ENCODE measurements at places on chromosomes 16 and 17. TPM values are rescaled to one million over a fixed set of nuclear protein-coding genes. Genes with fewer than 3 reads are reported as not detected.

DNA sequence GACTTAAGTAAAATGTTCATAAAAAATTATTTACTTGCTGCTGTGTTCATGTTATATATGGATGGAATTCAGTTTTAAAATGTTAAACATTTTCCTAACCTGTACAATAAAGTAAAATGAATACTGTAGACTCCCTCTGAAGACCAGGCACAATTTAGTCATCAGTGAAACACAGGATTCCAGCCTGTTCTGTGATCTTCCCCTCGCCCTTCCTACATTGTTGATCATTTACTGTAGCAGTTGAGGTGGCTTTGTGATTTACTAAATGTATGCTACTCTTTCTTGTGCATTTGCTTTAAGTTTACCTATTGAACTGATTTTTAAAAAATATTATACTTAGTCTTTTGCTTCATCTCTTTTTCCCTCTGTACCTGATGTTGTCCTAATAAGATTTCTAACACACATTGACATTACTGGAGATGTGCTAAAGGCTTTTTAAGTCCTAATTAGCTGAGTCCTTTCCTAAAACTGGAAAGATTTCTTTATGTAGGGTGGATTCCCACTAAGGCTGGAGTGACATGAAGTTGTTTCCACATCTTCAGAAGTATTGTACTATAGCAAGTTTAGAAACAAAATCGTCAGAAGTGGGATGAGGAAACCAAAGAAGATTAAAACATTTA, 38.1 kb downstream of the PHKB start:
- no peaks in the 10 kb centered on the region for H3K27me3 ChIP-seq
- H3K27ac ChIP-seq: no peak overlapping the region
- peaks cover 56% of the 10 kb centered on the region for H3K36me3 ChIP-seq
- no peak for DNase-seq

- no peaks in the 10 kb centered on the region for H3K4me1 ChIP-seq
- H3K36me3 ChIP-seq: no peaks in the 10 kb centered on the region
- no peak overlapping the region for H3K27ac ChIP-seq
- DNase-seq: no peak
Observed at GRCh38 chr16:10635365-10636021, 55.1 kb upstream of the EMP2 start.

- H3K4me3 ChIP-seq: no peak overlapping the region
- no peaks in the 10 kb centered on the region for H3K36me3 ChIP-seq
- H3K4me1 ChIP-seq: no peaks in the 10 kb centered on the region
- H3K27me3 ChIP-seq: peaks cover 9% of the 10 kb centered on the region
Observed at GRCh38 chr16:49928176-49929041, 72.5 kb upstream of the ZNF423 start.

Gene ZNF688
- 8.8 TPM for total RNA-seq

Gene SOST
- total RNA-seq: not detected

DNA sequence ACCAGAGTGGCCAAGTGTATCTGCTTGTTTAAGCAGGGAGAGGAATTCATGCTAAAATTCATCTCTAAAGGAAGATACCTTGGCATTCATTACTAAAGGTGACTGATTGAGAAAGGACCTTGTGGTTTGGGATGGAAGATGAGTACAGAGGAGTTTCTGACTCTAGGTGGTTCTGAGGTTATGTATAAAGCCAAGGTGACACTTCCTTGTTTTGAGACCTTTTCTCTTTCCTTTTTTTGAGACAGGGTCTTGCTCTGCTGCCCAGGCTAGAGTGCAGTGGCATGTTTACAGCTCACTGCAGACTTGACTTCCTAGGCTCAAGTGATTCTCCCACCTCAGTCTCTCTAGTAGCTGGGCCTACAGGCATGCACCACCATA, 9.1 kb downstream of the ABHD15 start:
- no peak overlapping the region for H3K4me3 ChIP-seq
- no peak for DNase-seq
- no peaks in the 10 kb centered on the region for H3K27me3 ChIP-seq
- no peak overlapping the region for H3K27ac ChIP-seq
- H3K4me1 ChIP-seq: peaks cover 18% of the 10 kb centered on the region
- peaks cover 16% of the 10 kb centered on the region for H3K36me3 ChIP-seq

DNA sequence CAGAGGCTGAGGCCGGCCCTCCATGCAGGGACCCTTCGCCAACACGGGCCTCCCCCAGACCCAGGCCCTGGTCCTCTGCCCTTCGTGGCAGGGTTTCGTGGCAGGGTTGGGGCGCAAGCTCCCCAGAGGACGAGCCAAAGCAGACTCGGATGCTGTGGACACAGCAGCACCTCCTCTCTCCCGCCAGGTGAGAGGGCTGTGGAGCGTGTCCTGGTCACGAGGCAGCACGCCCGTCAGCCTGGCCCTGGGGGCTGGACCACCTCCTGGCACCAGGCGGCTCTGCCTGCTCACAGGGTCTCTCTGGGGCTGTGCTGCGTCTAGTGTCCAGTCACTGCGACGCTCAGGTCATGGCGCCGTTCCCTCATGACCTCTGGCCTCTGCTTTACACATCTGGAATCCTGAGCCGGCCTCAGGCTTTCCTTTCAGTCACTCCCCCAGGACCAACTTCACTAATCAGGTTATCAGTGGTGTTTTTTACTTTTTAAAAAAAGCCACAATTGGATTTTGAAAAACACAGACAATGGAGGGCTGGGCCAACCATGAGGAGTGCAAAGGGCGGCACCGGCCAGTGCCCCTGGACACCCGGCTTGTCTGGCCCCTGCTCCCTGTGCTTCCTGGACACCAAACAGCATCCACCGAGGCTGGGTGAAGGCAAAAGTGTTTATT, 5.4 kb downstream of the NDUFAF8 start:
- no peaks in the 10 kb centered on the region for H3K27me3 ChIP-seq
- no peak for DNase-seq
- no peak overlapping the region for H3K4me3 ChIP-seq
- peaks cover 28% of the 10 kb centered on the region for H3K4me1 ChIP-seq
- H3K36me3 ChIP-seq: peaks cover 13% of the 10 kb centered on the region

Measured in CD4-positive, alpha-beta T cell (primary cell).